Activated T-cell treated with anti-CD3 and anti-CD28 coated beads, Interleukin-2, amount 50 U/mL, for 72 hours (primary cell): ENCODE measurements at places on chromosomes 5 and 9.

GRCh38 chr5:134248256-134248655 lies 22.4 kb upstream of the PPP2CA start:
- no peak for DNase-seq

DNA sequence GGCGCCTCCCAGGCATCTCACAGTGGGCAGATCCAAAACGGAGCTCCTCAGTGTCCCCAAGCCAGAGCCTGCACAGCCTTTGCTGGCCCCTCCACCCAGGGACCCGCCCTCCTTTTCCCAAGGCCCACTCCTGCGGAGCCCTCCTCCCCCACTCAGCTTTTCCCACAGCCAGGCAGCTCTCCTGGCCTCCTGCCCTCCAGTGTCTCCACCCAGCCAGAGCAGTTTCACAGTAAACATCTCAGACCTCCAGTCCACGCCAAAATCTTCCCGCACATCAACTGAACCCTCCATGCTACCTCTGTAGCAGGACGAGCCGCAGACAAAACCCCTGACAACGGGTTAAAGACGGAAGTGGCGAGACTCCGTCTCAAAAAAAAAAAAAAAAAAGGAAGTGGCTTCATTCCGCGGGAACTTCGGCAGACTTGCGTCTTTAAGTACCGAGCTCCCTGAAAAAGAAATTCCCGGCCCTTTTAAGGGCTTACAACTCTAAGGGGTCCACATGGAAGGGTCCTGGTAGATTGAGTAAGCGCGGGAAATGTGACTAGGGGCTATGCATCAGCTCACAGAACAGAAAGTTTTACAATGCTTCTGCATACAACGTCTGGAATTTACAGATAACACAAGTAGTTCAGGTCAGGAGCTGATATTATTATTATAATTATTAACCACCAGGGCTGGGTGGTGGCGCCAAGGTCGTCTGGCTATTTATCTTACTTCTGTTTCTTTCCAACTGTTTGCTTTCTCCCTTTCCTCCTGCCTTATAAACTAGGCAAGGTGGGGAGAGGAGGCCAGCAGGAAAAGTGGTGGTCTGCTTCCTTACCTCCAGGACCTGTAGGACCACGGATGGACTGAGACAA lies 11.4 kb upstream of the GRIN1 start:
- peak; percentile 35 for DNase-seq

DNA sequence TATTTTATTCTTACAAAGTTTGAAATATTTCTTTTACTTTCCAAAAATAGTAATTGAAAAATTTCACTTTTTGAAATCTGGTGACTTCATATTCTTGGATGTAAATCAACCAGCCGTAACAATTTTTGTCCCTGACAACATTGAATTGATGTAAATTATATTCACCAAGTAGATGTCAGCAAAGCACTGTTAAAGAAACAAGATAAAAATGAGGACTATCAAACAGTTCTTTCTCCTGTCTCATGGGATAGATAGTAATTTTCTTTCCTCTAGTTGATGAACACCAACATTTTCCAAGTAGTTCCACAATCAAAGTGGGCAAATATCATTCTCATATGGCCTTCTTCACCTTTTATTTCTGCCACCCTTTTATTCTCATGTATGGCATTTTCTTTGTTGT lies 1461.9 kb downstream of the MAT2B start:
- no peak for DNase-seq

- no peak for DNase-seq
Measured at GRCh38 chr5:179833056-179833708, 12.5 kb downstream of the SQSTM1 start.

- no peak for DNase-seq
Measured at GRCh38 chr9:73683862-73684591, 532.4 kb downstream of the ANXA1 start.

GRCh38 chr9:124133727-124134126 lies 122.2 kb downstream of the LHX2 start:
- DNase-seq, result no peak

DNA sequence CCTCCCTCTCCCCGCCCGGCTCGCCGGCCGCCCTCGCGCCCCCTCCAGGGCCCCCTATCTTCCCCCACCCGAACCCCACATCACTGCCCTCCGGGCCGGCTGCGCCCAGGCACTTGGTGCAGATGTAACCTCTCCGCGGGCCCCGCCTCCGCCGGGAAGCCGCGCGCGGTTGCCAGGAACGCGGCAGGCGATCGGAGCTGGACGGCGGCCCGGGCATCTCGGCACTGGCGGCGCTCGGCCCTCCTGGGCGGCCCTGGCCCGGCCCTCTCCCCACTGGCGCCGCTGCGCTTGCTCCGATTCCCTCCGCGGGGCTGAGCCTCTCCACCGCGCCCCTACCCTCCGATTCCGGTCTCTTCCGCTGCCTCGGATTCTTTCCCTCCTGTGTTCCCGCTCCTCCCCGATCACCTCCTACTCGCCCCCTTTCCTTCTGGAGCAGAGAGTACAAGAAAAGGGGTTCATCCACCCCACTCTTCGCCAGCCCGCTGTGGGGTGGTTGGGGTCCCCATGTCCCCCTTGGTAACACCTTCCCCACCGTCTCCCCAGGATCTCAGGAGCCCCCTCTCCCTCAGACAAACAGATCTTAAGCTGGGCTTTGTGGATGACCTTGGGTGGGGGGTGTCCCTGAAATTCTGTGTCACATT lies 70.6 kb downstream of the C9orf50 start:
- peak; percentile 39 for DNase-seq

DNA sequence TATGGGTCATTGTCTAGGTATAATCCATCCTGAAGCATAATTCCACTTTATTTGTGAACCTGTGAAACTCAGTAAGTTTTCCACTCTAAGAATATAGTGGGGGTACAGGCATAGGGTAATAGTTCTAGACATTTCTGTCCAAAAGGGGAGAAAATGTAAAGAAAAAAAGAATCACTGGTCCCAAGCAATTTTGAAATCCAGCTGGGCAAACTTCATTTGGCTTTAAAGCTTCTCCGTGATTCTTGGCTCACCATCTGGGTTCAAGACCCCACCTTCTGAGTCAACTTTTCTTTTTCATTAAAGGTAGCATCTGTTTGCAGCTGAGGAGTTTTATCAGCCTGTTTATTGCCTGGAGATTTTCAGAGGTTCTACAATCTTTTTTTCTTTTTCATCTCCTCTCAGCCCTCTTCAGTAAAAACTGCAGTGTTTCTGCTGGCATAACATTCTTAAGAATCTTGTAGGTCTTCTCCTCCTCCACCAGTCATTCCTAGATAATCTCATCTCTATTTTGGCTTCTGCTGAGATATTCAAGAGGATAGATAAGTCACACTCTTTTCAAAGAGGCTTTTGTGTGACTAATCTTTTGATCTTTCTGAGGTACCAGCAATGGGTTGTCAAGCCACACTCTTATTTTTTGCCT lies 126.1 kb upstream of the PITX1 start:
- DNase-seq, result no peak

DNA sequence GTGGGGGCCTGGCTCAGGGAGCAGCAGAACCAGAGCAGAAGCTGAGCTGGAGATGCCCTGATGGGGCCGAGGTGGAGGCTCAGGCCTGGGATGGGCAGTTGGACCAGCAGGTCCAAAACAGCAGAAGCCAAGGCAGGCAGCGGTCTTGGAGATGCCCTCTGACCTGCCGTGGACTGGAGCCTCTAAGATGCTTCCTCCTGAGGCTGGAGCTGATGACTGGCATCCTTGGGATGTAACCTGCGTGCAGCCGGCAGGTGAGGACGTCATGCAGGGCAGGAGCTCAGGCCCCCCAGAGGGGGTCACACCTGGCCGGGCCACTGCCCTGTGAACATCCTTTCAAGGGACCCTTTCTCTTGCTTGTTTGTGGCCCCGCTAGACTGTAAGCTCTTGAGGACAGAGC lies 162.0 kb downstream of the RGS3 start:
- DNase-seq, result no peak

DNA sequence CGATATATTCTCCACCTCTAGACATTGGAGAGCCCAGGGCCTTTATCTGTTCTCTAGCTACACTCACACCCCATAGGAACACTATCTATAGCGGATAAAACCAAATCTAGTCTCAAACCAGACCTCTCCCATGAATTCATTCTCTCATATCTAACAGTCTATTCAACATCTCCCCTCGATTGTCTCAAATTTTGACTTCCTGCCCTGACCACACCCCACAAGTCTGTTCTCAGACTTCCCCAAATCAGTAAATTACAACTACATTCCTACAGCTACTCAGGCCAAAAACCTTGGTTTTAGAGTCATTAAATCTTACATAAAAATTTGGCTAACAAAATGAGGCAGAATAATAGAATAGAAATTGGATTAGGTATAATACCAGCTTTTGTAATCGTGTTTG lies 12.5 kb upstream of the SLC1A3 start:
- DNase-seq, result no peak

- no peak for DNase-seq
Measured at GRCh38 chr9:506281-506680, 291.6 kb downstream of the DOCK8 start.

- DNase-seq, result peak; percentile 50
Measured at GRCh38 chr9:72362680-72363139, 2.3 kb downstream of the ZFAND5 start.

DNA sequence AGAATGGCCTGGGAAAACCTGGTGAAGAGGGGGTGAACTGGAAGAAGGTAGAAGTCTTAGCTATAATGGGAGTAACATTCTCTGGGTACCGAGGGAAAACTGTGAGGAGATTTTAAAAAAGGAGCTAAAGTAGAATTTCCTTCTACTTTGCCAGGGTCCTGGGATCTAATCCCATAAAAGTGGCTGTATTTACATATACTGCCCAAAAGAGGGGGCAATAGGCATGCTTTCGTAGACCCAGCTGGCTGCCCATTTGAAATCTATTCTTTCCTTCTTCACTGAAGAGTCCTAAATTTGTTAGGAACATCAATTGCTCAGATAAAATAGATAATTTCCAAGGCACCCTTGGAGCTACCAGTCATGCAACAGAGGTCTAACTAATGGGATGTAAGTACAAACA lies 159.2 kb downstream of the CDC42SE2 start:
- no peak for DNase-seq

GRCh38 chr9:131667576-131667975 lies 72.3 kb downstream of the RAPGEF1 start:
- peak; percentile 75 for DNase-seq

DNA sequence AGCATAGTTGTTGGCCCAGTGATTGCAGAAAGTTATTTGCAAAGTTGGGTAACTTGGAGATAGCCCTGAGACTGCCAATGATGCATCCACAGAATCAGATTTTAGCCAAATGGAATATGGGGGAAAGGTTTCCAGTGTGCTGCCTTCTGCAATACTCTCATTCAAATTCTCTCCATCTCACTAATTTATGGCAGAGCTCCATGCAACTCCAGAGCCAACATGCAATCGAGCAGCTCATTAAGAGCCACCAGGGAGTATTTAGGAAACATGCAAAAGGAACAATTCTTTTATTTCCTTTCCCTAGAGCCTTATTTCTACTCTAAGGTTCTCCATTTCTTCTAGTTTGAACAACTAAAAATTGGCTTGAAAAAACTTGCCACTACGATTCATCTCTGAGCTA lies 135.9 kb upstream of the MARCHF11 start:
- no peak for DNase-seq

- no peak for DNase-seq
Measured at GRCh38 chr9:37311938-37312708, 110.4 kb upstream of the GRHPR start.

- DNase-seq, result peak; percentile 56
Measured at GRCh38 chr9:32378496-32378895, 5.9 kb upstream of the ACO1 start.

DNA sequence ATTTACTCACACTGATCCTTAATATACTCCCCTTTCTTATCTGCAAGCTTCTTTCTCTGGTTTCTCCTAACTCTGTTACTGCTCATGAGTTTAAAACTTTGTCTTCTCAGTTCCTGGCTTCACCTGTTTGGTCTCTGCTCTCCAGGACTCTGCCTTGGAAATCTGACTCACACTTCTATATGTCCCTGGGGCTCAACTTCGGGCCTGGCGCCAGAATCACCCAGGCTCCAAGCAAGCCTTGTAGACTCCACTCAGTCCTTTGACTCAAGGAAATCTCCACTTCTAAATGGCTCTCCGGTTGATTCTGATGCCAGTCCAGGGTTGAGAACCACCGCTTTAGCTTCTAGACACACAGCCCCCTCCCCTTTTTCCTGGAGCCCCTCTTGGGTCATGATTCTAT lies 57.8 kb downstream of the TMC1 start:
- no peak for DNase-seq

DNA sequence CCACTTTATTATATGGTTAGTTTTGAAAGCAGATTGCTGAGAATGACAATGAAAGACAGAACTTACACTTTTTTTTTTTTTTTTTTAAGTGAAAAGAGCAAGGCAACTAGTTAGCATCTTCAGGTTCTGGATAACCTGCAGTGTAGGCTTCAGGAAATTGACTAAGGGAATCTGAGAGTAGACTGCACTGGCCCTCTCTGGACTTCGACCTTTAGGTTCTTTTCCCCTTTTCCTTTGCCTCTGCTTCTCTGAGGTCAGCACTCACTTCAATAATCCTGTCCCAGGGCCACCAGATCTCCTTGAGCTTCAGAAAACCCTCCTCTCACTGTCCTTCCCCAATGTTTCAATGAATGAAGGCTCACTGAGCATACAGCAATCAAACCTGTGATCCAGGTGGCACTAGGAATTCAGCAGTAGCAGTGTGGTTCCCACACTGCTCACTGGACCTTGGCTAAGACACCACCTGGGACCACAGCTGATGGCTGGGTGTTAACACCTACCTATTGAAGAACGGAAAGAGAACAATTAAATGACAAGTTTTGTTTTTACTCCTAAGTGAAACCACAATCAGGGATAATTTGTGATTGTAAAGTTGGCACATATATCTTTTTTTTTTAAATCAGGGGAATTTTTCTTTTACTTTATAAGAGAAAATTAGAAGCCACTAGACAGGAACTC lies 85.8 kb upstream of the IL6ST start:
- DNase-seq, result no peak

DNA sequence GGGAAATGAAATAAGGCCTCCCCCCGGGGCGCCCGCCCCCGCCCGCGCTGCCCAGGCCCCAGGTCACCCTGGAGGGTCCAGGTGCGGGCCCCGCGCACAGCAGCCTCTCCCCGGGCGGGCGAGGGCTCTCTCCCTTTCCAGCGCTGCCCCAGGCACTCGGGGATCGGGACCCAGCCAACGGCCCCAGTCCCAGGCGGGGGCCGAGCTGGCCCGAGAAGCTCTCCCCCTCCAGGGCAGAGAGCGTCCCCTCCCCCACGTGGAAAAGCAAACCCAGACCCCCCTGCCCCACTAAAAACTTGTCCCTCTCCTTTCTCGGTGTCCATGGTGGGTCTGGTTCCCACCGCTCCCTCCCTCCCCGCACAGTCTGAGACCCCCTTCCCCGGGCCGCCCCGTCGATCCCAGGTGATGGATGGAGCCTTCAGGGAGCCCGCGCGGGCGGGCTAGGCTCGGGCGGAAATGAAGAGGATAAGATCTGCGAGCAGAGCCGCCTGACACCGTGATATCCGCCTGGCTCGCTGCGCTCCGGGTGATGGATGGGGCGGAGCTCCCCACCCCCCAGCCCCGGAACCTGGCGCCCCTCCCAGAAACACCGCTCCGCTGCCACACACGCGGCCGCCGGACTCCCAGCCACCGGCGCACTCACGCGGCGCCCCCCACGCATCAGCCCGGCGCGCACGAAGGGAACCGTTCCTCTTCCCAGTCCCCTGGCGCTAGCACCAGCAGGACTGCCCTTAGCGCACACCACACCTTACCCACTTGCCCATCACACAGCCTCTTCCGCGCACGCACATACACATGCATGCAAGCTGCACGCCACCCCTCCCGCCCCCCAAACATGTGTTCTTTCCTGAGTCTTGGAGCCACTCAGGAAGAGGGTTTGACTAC lies 81.7 kb upstream of the ZBTB43 start:
- DNase-seq, result peak; percentile 80
